ENCODE measurements at places on chromosomes 16 and 17. TPM values are rescaled to one million over a fixed set of nuclear protein-coding genes. Genes with fewer than 3 reads are reported as not detected.

Gene SLFN14
- 0.21 TPM for total RNA-seq

Gene PLLP
- 70.6 TPM for total RNA-seq

Gene GFAP
- 0.15 TPM for total RNA-seq

Gene RNU2-1
- 5,610 TPM for total RNA-seq

GRCh38 chr17:37361543-37361942 is 14.2 kb upstream of the C17orf78 start:
- DNase-seq, result no peak

- peak; percentile 79 for DNase-seq
Observed at GRCh38 chr17:82301916-82302567, 15.4 kb downstream of the CD7 start.

GRCh38 chr16:82329504-82330192 is 159.6 kb upstream of the MPHOSPH6 start:
- peak; percentile 51 for DNase-seq

- DNase-seq, result peak; percentile 43
Observed at GRCh38 chr17:82269882-82270500, 3.5 kb downstream of the CSNK1D start.

GRCh38 chr16:85259832-85260167 is 147.5 kb upstream of the CIBAR2 start:
- no peak for DNase-seq

DNA sequence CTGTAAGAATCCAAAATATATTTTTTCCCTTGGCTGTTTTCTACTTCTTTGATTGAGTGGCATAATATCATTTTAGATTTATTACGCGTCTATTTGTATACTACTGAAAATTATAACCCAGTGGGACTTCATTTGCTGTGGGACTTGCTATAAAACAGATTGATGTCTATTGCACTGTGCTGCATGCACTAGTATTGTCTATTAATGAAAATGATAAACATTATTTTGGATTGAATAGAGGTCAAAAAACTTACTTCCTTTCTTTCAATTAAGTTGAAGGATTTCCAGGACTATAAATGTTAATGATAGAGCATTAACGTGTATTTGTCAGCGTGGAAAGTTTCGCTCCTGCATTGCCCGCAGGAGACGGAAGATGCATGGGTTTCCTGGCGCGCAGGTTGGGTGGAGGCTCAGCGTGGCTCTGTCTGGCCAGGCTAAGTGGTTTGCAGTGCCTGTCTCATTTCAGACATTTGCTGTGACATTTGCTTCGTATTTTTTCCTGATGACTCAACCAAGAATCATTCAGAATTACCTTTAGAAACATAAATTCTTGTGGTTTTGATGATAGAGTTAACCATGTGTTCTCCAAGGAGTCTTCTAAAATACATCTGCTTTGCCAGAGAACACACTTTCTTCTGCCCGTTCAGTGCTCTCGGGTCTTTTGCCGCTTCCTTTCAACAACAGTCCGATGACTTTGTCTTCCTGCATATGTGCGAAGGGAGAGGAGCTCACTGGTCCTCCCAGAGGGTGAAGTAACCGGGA is 216.7 kb downstream of the RPTOR start:
- DNase-seq, result no peak

DNA sequence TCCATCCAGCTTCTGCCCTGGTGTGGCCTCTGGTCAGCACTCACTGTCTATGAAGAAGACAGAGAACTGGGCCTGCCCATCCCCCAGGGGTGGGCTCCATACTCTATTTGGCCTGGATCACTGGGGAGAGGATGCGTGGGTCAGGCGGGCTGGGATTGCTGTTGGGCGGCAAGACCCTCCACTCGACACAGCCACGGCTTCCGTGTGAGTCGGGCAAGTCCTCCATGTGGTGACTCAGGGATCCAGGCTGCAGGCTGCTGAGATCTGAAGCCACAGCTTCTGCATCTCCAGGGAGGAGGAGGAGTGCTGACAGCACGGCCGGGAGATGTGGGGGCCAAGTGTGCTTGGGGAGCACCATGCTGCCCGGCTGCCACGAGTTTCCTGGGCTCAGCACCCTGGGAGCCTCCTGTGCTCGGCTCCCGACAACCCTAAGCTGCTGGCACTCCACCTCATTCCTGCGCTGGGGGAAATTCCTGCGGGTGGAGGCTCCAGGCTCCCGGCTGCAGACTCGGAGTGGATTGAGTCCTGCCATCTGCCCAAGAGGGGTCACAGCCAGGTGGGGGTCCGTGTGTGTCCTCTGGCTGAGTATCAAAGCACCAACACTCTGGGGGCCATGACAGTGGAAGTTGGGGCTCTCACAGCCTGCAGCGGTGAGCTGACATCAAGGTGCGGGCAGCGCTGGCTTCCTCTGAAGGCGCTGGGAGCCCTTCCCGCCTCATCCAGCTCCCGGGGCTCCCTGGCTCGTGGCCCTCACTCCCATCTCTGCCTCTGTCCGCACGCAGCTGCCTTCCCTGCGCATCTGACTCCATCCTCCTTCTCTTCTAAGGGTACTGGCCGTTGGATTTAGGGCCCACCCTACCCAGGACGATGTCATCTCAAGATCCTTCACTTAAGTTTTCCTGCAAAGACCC is 24.4 kb upstream of the CBFA2T3 start:
- no peak for DNase-seq
